Progenitor cell of endocrine pancreas (in vitro differentiated cells): ENCODE measurements at places on chromosomes 13 and 19.

GRCh38 chr19:38710928-38711725 lies 33.1 kb downstream of the CAPN12 start:
- no peak for DNase-seq

DNA sequence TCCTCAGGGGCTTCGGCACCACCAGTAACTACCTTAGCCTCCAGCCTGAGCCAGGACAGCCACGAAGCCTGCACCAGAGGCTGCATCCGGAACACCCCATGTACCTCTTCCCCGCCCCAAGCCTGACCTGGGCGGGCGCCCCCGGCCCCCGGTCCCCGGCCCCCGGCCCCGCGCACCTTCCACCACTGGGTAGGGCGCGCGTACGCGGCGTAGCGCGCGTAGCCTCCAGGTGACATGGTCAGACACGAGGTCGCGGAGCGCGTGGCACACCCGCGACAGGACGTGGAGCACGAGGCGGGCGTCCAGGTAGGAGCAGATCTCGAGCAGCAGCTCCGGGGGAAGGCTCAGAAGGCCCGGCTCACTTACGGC lies 450 bp downstream of the FBXW9 start:
- no peak for DNase-seq

GRCh38 chr13:83286737-83287136 lies 595.5 kb downstream of the SLITRK1 start:
- no peak for DNase-seq

DNA sequence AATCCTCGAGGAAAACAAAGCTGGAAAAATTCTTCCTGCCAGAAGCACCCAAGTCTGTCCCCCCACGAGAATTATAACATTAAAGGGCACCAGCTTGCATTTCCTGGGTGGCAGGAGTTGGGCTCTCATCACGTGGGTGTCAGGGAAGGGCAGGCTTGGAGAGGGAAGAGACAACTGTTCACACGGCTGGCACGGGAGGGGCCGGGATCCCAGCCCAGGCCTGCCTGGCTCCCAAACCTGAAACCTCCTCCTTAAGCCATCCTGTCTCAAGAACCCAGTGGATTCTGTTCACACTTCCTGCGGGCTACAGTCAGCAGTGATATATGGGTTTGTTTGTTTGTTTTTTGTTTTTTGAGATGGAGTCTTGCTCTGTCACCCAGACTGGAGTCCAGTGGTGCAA lies 12.2 kb downstream of the GRIK5 start:
- DNase-seq: no peak

- DNase-seq: no peak
These were observed 50.1 kb downstream of the ZNF557 start for GRCh38 chr19:7119582-7119981.

GRCh38 chr19:1251330-1252220 lies 3.2 kb downstream of the MIDN start:
- no peak for DNase-seq

DNA sequence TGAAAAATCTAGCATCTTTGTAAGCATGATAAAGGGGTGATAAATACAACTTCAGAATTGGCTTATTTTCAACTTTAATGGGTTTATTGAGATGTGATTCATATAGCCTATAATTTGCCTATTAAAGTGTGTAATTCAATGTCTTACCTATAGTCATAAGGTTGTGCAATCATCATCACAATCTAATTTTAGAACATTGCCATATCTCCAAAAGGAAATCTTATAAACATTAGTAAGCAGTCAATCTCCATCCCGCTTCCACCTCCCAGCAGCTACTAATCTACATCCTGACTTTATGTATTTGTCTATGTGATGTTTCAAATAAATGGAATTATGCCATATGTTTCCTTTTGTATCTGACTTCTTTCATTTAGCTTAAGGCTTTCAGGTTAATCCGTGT lies 145.2 kb upstream of the KLHL1 start:
- DNase-seq: no peak

- DNase-seq: no peak
These were observed 5.4 kb upstream of the MTRF1 start for GRCh38 chr13:41268764-41269163.

- DNase-seq: no peak
These were observed 806 bp downstream of the ZNF90 start for GRCh38 chr19:20078581-20079031.

DNA sequence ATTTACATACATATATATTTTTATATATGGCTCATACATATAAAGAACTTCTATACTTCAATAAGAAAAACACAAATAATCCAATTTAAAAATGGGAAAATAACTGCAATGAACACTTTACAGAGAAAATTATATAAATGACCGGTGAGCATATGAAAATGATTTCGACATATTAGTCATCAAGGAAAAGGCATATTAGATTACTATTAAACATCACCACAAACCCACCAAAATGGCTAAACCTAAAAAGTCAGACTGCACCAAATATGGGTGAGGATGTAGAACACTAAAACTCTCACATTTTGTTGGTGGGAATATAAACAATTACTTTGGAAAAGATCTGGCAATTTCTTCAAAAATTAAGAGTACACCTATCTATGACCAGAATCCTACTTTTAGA lies 316.2 kb downstream of the ENOX1 start:
- DNase-seq: no peak

- DNase-seq: no peak
These were observed 20.5 kb downstream of the VASP start for GRCh38 chr19:45527731-45528130.

DNA sequence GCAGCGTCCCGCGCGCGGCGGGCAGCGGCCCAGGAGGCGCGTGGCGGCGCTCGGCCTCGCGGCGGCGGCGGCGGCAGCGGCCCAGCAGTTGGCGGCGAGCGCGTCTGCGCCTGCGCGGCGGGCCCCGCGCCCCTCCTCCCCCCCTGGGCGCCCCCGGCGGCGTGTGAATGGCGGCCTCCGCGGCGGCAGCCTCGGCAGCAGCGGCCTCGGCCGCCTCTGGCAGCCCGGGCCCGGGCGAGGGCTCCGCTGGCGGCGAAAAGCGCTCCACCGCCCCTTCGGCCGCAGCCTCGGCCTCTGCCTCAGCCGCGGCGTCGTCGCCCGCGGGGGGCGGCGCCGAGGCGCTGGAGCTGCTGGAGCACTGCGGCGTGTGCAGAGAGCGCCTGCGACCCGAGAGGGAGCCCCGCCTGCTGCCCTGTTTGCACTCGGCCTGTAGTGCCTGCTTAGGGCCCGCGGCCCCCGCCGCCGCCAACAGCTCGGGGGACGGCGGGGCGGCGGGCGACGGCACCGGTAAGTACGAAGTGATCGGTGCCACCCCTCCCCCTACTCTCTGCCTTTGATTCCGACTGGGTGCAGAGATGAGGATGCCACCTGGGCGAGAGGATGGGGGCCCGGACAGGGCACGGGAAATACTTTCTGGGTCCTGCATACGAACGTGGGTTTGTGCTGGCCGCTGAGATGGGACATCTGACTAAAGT lies 874 bp downstream of the TRIM28 start:
- peak; percentile 61 for DNase-seq

DNA sequence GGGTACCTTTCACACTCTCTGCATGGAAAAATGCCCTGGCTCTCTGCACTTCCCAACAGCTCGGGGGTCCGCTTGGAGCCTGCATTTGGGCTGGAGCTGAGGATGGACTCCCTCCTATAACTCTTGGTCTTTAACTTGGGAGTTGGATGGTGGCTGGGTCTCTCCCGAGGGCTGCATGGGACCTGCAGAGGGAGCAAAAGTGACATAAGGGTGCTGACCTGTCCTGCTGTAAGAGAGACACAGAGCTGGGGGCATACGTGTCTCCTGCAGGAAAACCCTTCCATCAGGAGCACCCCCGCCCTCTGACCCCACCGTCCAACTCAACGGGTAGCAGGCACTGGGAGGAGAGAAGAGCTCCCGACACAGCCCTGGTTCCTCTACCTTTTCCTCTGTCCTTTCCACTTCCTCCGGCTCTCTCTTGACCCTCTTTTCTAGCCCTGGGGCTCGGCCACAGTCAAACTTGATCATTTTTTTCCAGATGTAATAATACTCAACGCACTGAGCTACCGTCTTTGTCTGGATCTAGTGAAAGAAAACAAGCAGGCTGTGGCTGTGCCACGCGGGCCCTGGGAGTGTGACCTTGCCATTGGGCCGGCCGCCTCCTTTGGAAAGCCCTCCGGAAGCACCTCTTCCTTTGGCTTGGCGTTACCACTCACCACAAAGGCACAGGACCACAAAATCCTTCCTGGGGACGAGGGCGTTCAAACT lies 6.8 kb upstream of the NAPA start:
- DNase-seq: no peak

DNA sequence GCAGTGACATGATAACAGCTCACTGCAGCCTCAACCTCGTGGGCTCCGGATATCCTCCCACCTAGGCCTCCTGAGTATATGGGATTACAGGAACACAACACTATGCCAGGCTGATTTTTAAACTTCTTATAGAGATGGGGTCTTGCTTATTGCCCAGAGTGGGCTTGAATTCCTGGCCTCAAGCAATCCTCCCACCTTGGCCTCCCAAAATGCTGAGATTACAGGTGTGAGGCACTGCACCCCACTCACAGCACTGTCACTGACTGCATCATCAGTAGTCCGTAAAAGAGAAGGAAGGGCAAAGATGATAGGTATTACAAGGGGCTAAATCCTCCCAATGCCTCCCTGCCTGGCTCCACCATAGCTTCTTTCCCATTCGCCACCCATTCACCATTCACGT lies 4.1 kb downstream of the RHPN2 start:
- no peak for DNase-seq

DNA sequence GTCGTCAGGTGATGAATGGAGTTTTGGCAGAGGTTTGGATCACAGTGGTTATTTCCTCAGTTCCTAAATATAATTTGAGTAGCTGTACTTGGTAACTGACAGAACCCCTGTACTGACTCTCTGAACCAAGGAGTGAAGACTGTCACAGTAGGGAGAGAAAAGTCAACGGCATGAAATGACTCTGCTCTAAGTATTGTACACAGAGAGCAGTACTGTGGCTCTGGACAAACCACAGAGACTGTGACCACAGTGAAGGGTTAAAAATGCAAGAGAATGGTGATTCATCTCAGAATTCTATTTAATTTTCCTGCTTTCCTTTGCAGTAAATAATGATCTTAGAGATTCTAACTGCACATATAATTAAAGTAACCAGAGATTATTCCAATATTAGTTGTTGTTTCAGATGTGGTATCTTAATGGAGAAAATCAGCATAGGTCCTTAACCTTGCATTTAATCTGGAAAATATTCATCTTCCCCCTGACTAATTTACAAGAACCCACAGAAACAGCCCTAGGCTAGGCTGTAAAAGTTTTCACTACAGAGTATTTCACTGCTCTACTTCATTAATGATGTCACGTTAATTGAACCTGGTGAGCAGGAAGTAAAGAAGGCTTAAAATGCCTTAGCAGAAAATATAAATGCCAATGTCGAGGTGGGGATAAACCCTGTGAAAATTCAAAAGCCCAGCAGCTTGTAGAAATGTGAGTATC lies 221.9 kb downstream of the LIG4 start:
- DNase-seq: no peak

GRCh38 chr13:91647361-91647990 lies 249.1 kb downstream of the GPC5 start:
- peak; percentile 10 for DNase-seq

DNA sequence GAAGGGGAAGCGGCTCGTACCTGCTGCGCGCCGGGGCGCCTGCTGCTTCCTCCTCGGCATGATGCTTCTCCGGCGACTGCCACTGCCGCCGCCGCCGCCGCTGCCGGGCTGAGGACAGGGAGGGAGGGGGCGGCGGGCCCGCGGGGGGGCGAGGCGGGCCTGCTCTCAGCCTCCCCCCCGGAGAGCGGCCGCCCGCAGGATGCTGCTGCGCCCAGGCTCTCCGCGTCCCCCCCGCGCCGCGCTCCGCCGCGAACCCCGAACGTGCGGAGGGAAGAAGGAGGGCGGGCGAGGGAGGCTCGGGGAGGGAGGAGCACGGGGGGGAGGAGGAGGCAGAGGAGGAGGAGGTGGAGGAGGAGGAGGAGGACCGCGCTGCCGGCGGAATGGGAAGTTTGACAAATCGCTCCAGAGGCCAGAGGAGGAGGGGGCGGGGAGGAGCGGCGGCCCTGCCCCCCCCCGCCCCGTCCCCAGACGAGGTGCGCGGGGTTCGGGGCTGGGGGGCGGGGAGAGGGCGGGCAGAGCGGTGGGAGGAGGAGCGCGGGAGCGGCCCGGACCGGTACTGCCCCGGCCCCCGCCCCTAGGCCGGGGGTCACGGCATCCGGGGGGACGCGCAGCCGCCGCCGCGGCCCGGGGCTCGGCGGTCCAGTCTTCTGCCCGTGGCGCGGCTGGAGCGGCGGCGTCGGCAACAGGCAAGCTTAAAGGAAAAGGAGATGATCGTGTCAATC lies at the start of gene TSHZ3:
TSS of gene TSHZ3 (minus strand) at position 277 of the 722 bp plus-strand sequence. CDS start at position 60, 217 bp downstream.
- peak; percentile 55 for DNase-seq

DNA sequence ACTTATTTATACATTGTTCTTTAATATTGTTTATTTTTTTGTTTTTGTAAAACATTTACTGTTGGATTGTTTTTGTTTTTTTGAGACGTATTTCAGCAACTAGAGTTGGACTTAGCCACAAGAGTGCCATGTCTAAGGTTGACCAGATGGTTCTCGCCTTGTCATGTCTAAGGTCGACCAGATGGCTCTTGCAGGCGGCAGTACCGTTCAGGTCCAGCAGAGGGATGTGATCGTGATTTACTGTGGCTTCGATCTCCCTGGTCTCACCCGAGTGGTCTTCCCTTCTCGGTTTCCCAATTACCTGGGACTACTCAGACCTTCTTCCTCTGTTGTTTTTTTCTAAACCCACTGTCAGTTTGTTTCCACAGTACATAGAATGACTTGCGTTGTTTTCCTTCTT lies 1438.6 kb downstream of the UQCRFS1 start:
- no peak for DNase-seq

DNA sequence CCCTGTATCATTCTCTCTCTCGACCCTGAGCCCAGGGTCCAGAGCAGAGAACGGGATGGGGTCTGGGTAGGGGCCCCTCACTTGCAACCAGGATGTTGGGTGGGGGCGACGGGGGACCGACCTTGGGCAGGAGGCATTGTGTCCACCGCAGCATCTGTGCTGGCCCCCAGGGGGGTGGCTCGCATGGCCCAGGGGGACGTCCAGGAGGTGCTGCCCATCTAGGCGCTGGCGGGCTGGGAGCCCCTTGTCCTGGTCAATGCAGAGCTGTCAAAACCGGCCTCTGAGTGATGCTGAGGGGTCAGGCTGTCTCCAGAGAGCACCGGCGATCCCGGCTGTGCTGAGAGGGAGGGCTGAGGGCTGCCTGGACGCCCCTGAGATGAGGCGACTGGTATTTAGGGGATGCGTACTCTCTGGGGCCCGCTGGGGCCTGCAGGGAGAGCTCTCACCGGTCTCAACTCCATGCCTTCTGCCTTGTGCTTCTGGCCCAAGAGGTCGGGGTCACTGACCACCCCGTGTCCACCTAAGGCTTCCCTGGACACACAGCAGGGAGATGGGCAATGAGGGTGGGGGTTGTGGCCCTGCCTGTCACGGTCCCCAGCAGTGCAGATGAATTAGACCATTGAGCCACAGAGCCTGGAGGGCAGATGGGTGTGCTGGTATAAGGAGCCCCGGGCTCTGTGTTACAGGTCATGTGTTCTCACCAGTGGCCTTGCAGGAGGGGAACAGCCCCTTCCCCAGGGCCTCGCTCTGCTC lies 8.6 kb downstream of the RPS9 start:
- no peak for DNase-seq

- no peak for DNase-seq
These were observed 162.1 kb upstream of the MIR17HG start for GRCh38 chr13:91185294-91185863.
